Left colon (tissue), 2 donors: ENCODE measurements at places on chromosomes 7 and 10.

GRCh38 chr10:101655570-101655969 is 39.4 kb downstream of the FBXW4 start:
- no peak for DNase-seq

GRCh38 chr7:117014673-117015133 is 61.4 kb downstream of the ST7 start:
- peak; percentile 36 for DNase-seq

- DNase-seq = no peak
These were observed 475.8 kb upstream of the FZD8 start for GRCh38 chr10:36117890-36118289.

DNA sequence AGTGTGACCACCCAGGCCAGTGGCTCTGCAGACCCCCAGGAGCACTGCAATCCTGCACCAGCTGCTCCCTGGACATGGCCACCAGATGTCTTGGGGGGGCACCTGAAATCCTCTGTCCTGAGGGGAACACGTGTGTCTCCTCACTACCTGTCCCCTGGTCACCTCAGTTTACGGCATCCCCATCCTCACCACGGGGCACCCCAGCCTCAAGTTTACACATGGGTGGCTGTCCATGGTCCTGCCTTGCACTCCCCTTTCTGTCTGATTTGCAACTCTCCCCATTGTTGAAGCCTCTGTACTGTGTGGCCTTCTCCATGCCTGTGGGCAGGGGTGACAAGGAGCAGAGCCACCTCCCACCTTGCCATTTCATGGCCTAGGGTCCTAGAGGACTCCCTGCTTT is 67.2 kb downstream of the RAMP3 start:
- DNase-seq = no peak

DNA sequence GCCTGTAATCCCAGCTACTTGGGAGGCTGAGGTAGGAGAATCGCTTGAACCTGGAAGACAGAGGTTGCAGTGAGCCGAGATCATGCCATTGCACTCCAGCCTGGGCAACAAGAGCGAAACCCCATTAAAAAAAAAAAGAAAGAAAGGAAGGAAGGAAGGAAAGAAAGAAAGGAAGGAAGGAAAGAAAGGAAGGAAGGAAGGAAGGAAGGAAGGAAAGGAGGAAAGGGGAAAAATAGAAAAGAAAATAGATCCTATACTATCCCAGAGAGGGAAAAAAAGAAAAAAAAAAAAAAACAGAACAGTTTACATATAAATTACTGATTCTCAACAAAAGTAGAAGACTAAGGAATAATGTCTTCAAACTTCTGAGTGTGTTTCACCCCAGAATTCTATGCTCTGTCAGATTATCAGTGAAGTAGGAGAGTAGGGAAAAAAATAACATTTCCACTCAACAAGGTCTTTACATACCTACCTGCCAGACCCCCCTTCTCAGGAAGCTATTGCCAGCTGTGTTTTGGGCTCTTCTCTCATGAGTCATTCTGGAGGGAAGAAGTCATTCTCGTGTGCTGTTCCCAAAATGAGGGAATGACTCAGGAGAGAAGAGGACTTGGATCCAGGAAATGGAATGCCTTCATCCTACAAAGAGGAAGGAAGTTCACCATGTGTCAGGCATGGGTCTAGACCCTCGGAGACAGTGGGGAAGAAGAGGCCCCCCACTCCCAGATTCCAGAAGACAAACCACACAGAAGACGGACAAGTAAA is 20.9 kb downstream of the RGS10 start:
- no peak for DNase-seq

DNA sequence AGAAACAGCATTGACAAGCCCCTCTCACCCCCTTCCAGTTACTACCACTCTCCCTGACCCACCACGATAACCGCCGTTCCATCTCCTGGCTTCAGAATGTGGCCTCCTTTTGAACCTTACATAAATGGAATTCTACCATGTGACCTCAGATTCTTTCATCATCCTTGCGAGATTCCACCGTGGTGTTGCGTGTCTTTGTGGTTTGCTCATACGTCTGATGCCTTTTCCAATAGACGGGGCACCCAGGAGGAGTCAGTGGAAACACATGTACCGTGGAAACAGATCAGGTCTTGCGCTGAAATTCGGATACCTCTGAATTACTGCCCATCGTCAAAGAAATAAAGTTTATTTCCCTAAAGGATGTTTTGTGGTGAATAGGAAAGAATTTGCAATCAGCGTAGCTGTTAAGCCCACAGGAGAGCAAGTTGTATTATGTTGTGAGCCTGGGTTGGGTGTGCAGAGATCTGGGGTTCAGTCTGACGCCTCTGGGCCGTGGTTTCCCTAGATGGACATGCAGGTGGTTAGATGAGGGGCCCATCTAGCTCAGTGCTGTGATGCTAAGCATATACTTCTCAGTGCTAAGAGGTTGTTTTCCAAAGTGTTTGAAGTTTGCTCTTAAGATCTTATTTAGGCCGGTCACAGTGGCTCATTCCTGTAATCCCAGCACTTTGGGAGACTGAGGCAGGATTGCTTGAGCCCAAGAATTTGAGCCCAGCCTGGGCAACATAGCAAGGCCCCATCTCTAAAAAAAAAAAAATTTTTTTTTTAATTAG is 29.1 kb downstream of the GTF2IRD1 start:
- no peak for DNase-seq

DNA sequence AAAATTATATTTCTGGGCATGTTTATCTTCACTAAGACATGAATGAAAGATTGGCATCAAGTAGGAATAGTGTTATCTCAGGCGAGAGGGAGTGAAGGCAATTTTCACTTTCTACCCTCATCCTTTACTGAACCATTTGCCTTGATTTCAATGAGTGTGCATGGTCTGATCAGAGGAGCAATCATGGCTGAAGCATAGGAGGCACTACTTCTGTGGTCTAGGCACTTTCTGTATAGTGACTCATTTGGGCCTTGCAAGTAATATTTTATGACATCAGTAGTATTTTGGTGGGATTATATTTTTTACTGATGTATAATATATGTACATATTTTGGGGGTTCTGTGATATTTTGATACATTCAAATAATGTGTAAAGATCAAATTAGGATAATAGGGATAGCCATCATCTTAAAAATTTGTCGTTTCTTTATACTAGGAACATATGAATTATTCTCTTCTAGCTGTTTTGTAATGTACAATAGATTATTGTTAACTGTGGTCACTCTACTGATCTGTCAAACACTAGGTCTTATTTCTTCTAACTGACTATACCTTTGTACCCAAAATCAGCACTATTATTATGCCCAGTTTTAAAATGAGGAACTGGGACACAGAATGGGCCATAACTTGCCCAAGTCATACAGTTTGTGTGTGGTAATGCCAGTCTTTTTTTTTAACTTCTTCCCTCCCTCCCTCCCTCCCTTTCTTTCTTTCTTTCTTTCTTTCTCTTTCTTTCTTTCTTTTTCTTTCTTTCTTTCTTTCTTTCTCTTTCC is 101.9 kb downstream of the RAB11FIP2 start:
- no peak for DNase-seq

GRCh38 chr7:25595996-25596395 is 367.7 kb upstream of the NPVF start:
- no peak for DNase-seq

- DNase-seq = no peak
These were observed 610.6 kb downstream of the SDK1 start for GRCh38 chr7:3911685-3912084.

DNA sequence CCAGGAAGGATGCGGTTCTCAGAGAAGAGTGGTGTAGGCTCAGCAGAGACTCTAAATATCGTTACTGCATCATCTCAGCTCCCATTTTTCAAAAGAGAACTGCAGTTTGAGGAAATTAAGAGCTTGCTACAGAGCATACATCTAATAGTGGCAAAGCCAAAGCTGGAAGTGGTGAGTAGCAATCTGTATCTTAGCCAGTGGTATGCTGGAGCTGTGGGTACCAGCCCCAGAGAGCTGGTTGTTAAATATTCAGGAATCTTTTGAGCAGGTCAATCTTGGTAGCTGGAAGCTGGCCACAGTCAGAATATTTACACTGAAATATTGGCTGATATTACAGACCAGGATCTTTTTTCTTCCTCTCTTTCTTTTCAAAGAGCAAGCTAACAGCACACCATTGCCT is 88.4 kb upstream of the STEAP1B start:
- no peak for DNase-seq

DNA sequence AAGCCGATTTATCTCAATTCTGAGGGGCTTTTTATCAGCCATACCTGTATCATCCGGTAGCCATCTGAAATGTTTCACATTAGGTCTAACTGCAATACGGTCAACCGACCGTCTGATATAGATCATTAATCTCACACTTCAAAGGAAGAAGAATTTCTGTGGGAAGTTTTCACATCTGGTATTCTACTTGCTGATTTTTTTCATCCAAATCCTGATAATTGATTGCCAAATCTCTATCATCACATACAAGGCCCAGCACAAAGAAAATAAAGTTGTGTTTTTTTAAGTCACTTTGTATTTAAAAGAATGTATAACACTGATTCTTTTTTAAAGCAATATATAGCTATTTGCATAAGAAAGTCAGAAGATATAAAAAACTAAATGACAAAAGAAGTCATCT is 132.3 kb downstream of the DKK1 start:
- no peak for DNase-seq

DNA sequence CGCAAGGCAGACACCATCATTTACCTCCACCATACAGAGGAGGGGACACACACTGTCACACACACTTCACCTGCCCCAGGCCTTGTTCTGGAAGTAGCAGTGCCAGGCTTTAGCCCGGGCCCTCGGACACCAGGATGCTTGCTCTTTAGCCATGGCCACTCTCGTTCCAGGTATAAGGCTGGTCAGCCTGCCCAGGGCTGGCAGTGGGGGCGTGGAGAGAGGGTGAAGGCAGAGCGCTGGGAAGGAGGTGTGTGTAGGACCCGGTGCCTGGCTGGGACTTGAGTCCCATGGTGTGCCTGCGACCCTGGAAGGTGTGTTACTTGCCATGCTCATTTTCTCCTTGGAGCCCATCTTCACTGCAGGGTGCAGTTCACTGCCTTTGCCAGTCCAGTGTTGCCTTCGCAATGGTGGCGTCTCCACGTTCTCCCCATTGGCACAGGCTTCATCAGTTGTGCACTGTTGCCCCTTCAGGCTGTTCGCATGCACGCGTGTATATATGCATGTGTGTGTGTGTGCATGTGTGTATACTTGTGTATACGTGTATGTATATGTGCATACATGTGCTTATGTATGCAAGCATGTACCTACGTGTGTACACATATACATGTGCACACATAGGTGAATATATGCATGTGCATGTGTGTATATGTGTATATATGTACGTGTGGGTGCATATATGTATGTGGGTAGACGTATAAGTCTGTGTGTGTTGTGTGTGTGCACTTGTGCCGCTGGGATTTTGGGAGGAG is 153.4 kb downstream of the CAMK1D start:
- no peak for DNase-seq

- no peak for DNase-seq
These were observed 58.7 kb downstream of the INPP5F start for GRCh38 chr10:119784340-119785067.

GRCh38 chr7:102473271-102473991 is 5.3 kb downstream of the POLR2J start:
- peak; percentile 6 for DNase-seq

- DNase-seq = peak; percentile 46
These were observed 594 bp downstream of the ZNF503 start for GRCh38 chr10:75400771-75401568.

DNA sequence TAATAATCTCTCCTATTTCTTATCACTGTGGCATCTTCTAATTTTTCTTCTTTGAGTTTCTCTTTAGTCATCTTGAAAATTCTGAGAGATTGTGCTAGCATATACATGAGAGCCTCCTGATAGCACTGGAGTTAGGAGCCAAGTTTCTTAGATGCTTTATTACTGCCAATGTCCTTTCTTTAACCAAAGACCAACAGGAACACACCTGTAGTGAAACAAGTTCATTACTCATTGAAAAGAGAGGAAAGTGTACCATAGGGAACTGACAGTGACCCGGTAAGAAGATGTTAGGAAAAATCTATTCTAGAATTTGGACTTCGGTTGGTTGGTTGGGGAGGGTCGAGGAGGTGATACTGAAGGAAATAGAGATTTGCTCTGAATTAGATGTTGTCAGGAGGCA is 27.1 kb upstream of the CD36 start:
- no peak for DNase-seq

DNA sequence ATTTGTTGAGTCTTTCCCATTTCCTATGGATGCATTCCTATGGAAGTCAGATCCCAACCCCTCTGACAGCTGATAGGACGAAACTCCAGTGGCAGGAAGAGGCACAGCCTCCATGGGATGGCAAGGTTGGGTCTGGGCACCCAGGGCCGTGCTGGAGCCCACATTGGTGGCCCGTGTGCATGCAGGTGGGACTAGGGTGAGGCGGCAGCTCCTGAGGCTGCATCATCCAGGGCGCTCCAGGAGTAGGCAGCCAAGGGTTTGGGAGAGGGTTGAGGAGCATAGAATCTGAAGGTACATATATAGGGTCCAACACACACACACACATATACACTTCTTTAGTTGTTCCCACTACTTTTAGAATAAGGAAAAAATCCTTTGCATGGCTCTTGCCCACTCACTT is 81.4 kb upstream of the BMPER start:
- no peak for DNase-seq

- no peak for DNase-seq
These were observed 133.4 kb downstream of the MAD1L1 start for GRCh38 chr7:2099048-2099957.

DNA sequence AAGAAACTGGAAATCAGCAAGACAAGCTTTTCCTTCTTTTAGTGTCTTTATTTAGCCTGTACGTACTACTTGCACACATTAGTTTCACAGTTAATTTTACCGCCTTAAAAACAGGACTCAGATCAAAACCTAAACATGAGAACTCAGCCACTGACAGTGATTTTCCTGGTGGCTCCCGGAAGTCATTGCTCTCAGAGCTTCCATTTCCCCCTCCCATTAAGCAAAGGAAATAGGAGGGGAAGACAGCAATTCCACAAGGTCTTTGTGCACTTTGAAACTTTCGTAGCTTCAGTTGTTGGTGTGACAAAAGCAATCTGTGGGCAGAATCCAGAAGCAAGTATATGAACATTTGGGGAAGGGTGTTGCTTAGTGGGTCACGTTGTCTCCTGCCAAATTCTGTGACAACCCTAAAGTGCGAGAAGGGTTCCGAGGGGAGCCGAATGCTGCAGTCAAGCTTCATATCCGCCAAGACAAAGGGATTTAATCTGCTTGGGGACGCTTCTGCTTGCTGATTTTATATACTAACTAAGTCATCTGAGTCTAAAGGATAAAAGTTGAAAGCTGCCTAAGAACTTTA is 30.4 kb downstream of the FAM53B start:
- DNase-seq = no peak

DNA sequence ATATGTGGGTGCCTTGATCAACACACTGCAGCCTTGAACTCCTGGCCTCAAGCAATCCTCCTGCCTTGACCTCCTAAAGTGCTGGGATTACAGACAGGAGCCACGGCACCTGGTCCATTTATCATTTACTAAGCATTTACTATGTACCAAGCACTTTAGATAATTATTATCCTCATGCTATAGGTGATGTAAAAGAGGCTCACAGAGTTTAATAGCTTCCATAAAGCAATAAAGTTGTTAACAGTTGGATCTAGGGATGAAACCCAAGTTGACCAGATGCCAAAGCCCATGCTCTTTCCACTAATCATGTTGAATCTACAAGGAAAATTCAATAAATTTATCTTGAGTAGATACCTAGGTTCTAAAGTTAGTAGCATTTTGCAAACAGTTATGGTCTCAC is 5.0 kb downstream of the NAPEPLD start:
- DNase-seq = peak; percentile 55
